Cerebellar cortex (tissue), 1 donor: ENCODE measurements at places on chromosomes 6 and 20.

DNA sequence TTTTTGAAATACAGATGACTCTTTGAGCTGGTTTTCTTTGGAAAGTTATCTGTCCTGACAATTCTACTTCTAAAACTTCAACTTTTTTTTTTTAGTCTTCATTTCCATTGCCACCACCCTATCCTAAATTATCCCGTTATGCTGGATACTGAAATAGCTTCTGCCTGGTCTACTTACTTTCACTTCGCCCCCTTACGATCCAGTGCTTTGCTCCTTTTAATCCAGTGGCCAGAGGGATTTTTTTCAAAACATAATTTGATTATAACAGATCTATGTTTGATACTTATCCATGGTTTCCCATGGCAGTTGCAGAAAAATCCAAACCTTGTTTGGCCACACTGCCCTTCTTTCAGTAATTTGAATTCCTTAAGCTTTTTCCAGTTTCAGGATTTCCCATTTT is 27.4 kb downstream of the ASXL1 start:
- no peak for DNase-seq

- no peak for DNase-seq
Measured at GRCh38 chr20:59342023-59342957, 41.9 kb downstream of the EDN3 start.

DNA sequence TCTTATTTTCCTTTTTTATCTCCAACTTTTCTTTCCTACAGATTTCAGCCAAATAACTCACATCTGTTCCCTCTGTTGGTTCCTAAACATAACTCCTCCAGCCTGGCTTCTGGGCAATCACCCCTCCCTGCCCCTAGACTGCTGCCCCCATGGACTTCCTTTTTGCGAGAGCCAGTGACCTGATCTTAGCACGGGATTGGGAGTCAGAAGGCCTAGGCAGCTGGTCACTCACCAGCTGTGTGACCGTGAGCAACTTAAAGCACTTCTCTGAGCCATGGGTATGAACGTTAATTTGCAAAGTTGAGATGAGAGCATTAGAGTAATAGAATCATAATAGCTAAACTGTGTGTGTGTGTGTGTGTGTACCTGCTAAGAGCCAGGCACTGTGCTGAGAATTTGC is 4.5 kb upstream of the MMP9 start:
- DNase-seq: no peak

GRCh38 chr20:46990017-46990595 is 95.5 kb downstream of the EYA2 start:
- no peak for DNase-seq

DNA sequence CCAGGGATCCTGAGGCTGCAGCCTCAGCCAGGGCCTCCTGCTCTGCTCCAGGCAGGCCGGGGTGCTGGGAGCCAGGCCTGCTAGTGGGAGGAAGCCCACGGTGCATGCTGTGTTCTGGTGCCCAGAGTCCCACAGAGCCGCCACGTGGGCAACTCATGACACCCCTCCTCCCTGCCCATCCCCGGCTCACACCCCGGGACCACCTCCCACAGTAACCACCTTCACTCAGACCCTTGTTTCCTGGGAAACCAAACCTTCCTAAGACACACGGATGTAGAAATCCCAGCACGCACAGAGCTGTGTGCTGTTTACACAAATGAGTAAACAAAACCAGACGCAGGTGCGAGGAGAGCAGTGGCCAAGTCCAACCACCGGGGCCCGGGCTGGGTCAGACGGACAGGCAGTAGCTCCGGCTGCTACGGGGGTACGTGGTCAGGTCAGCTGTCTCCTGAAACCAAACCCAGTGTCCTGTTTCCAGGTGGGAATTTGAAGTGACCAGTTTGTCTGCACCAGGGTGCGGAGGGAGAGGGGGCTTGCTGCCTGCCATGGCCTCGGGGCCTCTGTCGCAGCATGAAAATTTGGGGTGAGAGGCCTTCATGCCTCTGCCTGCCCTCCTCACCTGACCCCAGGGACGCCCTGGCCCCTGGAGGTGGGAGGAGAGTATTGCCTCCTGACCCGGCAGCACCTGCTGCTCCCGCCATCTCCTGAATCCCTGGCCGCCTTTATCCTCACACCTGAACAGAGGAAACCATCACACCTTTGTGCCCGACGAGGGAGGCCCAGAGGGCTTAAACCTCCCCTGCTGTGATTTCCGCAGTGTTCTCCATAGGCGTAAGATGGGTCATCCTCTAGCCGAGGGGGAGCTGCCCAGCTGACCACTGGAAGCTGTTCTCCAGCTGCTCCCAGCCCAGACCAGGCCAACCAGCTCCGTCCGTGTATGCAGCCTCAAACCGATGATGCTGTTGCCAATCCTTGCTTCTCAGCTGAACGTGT is 52.0 kb upstream of the SMOC2 start:
- DNase-seq: no peak

- DNase-seq: no peak
Measured at GRCh38 chr20:38962928-38963401, 821 bp downstream of the DHX35 start.

GRCh38 chr6:52610011-52610410 is 33.2 kb upstream of the TRAM2 start:
- no peak for DNase-seq

DNA sequence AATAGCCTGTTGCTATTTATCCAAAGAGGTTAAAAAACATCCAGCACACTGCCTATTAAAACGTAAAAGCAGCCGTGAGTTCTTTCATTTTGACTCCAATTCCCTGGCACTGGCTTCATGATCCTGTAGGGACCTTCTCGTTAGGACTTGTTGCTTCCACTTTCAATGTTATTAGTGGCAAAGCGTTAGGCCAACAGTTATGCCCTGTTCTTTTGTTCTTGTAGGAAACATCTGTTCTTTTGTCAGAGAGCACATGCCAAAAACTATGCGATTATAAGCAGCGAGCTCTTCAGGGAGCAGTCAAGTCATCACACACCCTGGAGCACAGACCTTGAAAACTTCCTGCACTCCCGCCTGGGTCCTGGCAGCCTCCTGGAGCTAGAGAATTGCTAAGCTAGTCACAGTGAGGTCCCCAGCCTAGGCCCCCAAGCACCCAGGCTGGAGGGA is 609.5 kb upstream of the ARID1B start:
- DNase-seq: no peak

GRCh38 chr20:1824181-1824580 is 71.0 kb upstream of the SIRPA start:
- no peak for DNase-seq

DNA sequence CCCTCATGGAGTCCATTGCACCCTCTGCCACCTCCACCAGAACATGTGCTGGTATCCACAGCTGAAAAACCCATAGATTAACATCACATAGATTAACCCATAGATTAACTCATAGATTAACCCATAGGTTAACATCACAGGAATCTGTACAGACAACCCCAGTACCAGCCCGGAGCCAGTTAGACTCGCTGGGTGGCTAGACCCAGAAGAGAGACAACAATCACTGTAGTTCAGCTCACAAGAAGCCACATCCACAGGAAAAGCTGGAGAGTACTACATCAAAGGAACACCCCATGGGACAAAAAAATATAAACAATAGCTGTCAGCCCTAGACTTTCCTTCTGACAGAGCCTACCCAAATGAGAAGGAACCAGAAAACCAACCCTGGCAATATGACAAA is 25.1 kb downstream of the SERPINB9 start:
- DNase-seq: no peak

DNA sequence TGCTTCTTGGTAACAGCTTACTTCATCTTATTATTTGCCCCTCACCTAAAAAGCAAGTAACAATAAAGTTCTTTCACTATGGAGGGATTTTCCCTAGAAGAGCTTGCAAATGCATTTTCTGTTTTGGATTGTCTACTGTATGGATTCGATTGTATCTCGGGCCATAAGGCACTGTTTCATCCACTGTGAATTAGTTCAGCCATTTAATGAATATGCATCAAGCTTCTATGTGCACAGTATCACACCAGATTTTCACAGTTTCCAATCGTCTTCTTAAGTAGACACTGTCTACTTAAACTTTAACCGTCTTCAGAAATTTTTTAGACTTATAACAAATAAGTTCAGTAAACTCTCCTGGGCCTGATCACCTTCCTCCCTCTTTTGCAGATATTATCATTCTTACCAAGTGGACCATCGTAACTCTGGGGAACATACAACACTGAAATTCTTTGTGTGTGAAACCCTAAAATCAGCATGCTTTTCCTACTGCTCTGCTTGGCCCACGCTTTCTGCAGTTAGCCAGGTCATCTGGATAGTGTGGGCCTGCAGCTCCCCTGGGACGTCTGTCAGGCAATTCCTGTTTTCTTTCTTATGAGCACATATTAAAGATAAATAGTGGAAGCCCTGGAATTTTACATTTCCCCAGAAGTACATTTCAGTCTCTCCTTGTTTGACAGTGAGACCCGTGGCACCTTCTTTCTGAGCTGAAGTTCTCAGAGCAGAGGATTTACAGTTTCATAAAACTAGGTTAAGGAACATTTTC is 136.5 kb upstream of the PDE10A start:
- no peak for DNase-seq

GRCh38 chr6:11699576-11699975 is 79.0 kb downstream of the ADTRP start:
- no peak for DNase-seq

GRCh38 chr6:166420351-166420750 is 37.6 kb upstream of the MPC1 start:
- no peak for DNase-seq

DNA sequence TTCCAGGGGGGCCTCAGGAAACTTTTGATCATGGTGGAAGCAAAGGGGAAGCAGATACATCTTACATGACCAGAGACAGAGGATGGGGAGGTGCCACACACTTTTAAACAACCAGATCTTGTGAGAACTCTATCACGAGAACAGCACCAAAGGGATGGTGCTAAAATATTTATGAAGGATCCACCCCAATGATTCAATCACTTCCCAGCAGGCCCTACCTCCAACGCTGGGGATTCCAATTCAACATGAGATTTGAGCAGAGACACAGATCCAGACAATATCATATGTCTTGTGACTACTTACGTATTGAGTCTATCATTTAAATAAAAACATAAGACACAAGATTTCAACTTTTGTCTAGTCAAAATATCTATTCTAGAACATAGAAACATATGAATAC is 351.9 kb downstream of the EPM2A start:
- DNase-seq: no peak

- no peak for DNase-seq
Measured at GRCh38 chr6:142868917-142869316, 76.1 kb downstream of the HIVEP2 start.

- no peak for DNase-seq
Measured at GRCh38 chr20:1625083-1625690, 5.4 kb upstream of the SIRPB1 start.

DNA sequence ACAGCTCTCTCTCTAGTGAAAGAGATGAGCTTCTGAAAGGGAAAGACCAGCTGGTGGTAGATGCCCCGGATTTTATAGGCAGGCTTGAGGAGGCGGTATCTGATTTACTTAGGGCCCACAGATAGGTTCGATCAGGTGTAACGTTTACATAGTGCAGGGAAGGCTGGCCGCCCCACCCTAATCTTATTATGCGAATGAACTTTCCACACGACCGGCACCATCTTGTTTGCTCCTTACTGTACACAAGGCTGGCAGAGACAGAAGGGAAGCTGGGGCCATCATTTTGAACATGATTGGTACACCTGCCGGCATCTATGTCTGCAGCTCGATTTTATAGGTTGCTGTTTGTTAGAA is 212.0 kb upstream of the JARID2 start:
- DNase-seq: no peak

- DNase-seq: no peak
Measured at GRCh38 chr6:98639089-98639635, 195.2 kb upstream of the POU3F2 start.

GRCh38 chr20:18019068-18019467 is 38.6 kb downstream of the OVOL2 start:
- DNase-seq: no peak

- no peak for DNase-seq
Measured at GRCh38 chr6:85372188-85372914, 77.5 kb upstream of the NT5E start.

DNA sequence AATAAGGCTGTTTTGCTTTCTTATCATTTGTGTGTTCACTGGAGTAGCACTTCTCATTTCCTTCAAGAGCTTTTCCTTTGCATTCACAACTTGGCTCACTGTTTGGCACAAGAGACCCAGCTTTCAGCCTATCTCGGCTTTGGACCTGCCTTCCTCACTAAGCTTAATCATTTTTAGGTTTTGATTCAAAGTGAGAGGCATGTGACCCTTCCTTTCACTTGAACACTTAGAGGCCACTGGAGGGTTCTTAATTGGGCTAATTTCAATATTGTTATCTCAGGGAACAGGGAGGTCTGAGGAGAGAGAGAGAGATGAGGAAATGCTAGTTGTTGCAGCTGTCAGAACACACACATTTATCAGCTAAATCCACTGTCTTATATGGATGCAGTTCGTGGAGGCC is 82.9 kb upstream of the SCAF8 start:
- no peak for DNase-seq

DNA sequence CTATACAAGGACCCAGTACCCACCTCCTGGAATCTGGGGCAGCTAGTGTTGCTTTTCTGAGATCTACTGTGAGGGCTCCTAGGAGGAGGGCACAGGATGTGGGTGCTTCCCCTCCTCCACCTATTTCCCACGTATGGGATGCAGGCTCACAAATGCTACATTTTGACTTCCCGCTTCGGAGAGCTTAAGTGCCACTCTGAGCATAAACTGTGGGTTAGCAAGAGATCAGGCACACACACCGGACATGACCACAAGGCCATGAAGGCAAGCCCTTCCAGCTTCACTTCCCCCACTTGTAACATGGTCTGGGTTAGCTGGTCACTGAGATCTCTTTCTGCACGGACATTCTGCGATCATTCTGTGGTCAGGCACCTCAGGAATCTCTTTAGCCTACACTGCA is 15.7 kb upstream of the TGM3 start:
- no peak for DNase-seq

GRCh38 chr6:56293781-56294180 is 46.4 kb upstream of the COL21A1 start:
- no peak for DNase-seq

GRCh38 chr6:28137505-28137981 is 4.1 kb upstream of the ZKSCAN8 start:
- DNase-seq: no peak

DNA sequence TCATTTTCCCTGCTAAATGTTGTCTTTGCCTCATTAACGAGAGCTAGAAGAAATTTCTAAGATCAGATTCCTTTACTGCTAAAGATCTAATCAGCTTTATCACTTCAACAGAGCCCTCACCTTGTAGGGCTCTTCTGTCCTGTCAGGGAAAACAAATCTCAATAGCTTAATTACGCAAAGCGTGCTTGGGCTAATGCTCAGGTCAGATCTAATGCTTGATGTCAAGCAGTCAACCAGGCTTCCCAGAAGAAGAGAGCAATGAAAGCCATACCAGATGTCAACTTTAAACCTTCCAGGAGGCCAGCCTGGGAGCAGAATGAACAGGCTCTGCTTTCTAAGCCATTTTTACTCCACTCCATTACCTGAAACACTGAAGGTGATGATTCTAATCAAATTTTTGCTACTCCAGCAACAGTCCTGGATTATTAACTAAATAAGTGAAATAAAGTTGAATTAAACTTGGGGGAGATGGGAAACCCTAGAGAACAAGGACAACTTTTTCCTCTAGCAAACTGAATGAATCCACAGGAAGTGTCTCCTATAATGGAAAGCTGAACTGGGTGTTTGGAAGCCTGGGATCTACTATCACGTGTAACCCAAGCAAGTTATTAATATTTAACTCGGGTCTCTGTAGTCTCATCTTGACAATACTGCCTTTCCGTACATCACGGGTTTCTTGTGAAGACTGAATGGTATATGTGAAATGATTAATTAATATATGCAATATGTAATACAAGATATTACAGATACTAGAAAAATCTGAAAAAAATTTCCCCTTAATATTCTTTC is 273.7 kb downstream of the PTPRK start:
- no peak for DNase-seq
